ENCODE measurements at places on chromosomes 1 and 21.
A peak's percentile ranks its signal among the peaks of the same experiment; 100 is the strongest.

- no peak for DNase-seq
Observed at GRCh38 chr1:76095802-76096201, 21.3 kb downstream of the ST6GALNAC3 start.

DNA sequence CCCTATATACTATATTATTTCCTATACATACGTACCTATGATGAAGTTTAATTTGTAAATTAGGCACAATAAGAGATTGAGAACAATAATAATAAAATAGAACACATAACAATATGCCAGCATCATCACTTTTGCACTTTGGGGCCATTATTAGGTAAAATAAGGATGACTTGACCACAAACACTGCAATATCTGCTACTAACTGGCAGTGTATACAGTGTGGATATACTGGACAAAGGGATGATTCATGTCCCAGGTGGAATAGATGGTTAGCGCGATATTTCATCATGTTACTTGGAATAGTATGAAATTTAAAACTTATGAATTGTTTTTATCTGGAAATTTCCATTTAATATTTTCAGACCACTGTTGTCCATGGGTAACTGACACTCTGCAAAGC is 35.4 kb upstream of the TXLNA start:
- DNase-seq = no peak

- no peak for DNase-seq
Observed at GRCh38 chr1:101290922-101291561, 54.2 kb downstream of the S1PR1 start.

- DNase-seq = no peak
Observed at GRCh38 chr1:112723511-112723839, 8.3 kb upstream of the PPM1J start.

GRCh38 chr21:15152591-15152990 is 87.8 kb upstream of the NRIP1 start:
- DNase-seq = no peak

- no peak for DNase-seq
Observed at GRCh38 chr1:15342408-15342967, 67.2 kb upstream of the EFHD2 start.

- DNase-seq = no peak
Observed at GRCh38 chr1:28278763-28279162, 19.4 kb downstream of the SESN2 start.

DNA sequence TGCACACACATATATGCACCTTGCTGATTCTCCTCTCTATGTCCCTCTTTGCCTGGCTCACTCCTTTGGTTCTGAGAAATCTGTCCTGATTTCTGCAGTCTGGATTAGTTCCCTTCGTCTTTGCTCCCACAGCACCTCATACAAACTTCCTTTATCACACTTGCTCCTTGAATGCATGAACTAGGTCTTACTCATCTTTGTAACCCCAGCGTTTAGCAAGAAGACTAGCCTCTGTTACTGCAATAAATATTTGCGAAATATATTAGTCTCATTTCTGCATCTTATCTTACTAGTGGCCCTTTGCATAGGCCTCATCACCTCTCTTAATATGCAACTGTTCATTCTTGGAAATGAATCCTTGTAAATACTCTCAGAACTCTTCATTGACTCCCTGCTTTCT is 11.4 kb downstream of the SMYD2 start:
- DNase-seq = no peak

GRCh38 chr1:56788102-56788501 is 31.1 kb downstream of the FYB2 start:
- DNase-seq = no peak

- no peak for DNase-seq
Observed at GRCh38 chr1:17599954-17600300, 60.4 kb downstream of the ARHGEF10L start.

DNA sequence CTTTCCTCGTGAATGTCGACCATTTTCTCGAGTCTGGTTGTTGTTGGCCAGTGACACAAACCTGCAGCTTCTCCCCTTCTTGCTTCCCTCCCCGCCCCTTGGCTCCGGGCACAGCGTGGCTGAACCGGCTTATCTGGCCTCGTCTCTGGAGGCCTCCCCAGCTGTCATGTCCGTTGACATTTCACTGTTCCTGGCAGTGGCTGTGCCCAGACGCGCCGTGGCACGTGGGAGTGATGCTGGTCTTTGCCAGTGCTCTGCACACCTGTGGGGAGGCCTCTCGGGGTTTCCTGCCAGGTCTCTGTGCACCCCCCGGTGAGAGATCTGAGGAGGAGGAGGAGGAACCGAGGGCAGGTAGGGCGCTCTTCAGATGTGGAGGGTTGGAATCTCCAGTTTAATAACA is 23.7 kb downstream of the SKI start:
- DNase-seq = no peak

GRCh38 chr21:44846485-44847260 is 26.8 kb downstream of the PTTG1IP start:
- peak; percentile 32 for DNase-seq

- DNase-seq = no peak
Observed at GRCh38 chr1:39835935-39836594, 47.2 kb downstream of the TRIT1 start.

DNA sequence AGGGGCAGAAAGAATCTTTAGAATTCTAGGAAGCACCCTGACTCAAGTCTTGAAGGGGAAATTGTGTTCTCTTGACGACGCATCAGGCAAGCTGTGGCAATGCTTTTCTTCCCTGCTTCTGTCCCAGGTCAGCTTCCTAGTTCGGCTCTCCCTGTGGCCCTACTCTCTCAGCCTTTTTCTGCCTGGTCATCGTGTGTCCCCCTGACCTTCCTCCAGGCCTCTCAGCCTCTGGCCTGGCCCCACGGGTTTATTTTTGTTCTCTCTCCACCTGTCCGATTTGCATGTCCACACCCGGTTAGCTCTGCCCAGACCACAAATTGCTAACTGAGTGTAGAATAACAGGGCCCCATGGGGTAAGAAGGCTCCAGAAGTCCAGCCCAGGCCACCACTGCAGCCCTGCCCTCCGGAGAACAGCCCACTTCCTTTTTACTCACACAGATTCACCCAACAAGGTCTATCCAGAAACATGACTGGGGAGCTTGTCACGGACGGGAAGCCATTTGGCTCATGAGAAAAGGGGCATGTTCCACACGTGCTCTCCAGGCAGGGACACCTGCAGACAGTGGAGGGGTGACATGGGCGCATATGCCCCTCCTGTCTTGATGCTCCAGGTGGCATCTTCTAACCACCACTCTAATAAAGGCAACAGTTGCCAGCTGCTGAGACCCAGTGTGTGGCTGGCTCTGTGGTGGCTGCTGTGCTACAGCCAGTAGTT is 9.8 kb downstream of the KCNN3 start:
- DNase-seq = no peak

DNA sequence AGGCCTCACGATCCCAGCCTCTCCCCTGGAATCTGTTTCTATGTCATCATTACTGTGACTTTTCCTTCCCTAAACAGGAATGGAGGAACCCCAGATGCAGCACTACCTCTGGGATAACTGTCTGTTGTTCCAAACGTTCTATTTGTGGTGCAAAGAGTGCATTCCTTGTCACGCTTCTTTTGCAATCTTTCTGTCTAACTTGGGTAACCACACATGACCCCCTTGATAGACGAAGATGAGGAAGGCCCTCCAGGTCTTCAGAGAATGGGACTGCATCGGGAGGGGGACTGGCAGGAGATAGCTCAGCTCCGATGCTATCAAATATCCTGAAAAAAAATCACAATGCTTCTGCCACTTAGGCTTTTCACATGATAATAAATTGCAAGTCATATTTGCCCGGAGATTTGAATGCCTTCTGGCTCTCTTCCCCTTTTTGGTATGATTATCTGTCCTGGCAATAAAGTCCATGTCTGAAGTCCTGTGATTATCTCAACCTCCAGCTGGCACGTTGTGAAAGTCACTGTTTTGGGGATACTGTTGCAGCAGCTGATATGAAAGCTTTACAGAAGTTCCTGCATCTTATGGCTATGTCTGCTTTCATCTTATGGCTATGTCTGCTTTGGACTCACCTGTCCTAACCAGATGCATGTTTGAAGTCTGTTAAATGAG is 148.7 kb upstream of the LMO4 start:
- no peak for DNase-seq

- DNase-seq = no peak
Observed at GRCh38 chr21:36710729-36711048, 11.8 kb downstream of the SIM2 start.

DNA sequence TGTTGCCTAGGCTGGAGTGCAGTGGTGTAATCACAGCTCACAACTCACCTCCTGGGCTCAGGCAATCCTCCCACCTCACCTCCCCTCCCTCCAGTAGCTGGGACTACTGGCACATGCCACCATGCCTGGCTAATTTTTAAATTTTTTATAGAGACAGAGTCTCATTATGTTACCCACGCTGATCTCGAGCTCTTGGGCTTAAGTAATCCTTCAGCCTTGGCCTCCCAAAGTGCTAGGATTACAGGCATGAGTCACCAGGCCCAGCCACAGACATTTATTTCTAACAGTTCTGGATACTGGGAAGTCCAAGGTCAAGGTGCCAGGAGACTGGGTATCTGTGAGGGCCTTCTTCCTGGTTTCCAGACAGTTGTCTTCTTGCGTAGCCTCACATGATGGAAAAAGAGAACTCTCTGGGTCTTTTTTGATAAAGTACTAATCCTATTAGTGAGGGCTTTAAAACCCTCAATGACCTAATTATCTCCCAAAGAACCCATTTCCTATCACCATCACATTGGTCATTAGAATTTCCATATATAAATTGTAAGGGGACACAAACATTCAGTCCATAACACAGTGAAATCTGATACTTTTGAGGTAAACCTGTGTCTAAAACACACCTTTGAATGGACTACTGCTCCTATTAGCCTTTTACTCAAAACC is 67.9 kb downstream of the PHACTR4 start:
- DNase-seq = no peak

- DNase-seq = no peak
Observed at GRCh38 chr1:11027316-11027715, 14.9 kb downstream of the TARDBP start.

DNA sequence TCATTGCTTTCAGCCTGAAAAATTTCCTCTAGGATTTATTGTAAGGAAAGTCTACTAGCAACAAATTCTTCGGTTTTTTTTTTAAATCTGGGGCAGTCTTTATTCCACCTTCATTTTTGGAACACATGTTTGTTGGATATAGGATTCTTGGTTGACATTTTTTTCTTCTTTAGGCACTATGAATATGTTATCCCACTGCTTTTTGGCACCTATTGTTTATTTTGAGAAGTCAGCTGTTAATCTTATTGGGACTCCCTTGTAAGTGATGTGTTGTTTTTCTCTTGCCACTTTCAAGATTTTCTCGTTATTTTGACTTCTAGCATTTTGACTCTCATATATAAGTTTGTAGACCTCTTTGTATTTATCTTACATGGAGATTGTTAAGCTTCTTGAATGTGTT is 99.3 kb downstream of the NPHS2 start:
- no peak for DNase-seq

DNA sequence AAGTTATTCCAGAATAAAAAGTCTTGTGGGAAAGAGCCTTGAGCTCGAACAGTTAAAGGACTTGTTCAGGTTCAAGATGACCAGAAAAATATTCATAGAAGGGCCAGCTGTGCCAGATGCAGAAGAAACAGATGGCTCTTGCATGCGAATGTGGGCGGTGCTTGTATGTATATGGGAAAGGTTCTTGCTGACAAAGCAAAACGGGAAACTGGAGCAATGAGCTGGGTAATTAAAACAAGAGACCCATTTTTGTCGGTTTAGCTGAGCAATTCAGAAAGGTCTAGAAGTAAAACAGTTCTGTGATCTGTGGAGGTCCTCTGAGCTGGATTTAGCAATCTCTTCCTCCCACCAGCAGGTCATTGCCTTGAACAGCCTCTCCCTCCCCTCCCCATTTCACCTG is 107.2 kb upstream of the MARK1 start:
- no peak for DNase-seq

GRCh38 chr1:180179162-180179957 is 24.7 kb downstream of the QSOX1 start:
- DNase-seq = no peak

- DNase-seq = no peak
Observed at GRCh38 chr1:173749137-173749536, 34.4 kb downstream of the KLHL20 start.

DNA sequence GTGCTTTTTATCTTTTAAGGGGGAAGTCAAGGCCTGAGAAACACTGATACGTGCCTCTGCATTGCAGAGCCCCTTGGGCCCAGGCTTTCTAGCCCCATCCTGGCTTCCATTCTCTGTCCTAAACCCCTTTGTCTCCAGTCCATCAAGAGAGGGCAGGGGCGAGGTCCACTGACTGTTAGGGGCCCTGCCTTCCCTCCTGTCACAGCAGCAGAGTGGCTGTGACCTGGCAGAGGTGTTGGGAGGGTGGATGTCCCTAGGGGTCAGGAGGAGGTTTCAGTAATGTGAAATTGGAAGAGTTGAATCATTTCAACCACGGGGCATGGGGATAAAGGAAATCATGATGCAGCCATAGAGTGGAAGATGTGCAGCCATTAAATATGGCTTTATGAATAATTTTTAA is 24.0 kb downstream of the SOX13 start:
- DNase-seq = no peak

DNA sequence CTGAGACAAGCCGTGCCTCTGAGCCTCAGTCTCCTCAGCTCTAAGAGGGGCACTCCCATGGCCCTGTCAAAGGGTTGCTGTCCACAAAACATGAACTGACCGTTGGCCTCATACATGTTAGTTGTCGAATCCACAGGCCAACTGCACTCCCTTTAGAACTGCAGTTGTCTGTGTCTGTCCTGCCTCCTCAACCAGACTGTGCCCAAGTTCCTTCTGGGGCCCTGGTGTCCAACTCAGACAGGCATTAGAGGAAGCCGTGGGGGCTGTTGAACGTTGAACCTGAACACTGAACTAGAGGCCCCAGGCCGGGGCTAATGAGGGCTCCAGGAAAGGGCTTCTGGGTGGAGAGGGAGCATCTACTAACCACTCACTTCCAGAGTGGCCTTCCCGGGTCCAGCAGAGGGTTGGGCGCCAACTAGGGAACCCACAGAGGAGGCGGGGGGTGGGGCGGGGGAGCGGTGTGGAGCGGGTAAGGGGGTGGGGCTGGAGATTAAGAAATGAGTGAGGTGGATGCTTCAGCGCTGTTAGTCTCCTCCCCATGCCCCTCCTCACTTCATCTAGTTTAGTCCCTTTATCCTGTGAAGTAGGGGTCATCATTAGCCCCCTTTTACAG is at the start of gene RAB42:
TSS of gene RAB42 (plus strand) at position 558 of the 613 bp plus-strand sequence. CDS start 247 bp downstream, outside the sequence.
- no peak for DNase-seq

DNA sequence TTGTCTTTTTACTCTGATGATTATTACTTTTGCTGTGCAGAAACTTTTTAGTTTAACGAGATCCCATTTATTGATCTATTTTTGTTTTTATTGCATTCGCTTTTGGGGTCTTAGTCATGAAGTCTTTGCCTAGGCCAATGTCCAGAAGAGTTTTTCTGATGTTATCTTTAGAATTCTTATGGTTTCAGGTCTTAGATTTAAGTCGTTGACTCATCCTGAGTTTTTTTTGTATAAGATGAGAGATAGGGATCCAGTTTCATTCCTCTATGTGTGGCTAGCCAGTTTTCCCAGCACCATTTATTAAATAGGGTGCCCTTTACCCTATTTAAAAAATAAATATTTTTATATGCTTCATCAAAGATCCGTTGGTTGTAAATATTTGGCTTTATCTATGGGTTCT is 13.2 kb downstream of the MAN1C1 start:
- no peak for DNase-seq
